Right forelimb (tissue), 1 donor: ENCODE measurements at places on chromosomes 6 and 20.

DNA sequence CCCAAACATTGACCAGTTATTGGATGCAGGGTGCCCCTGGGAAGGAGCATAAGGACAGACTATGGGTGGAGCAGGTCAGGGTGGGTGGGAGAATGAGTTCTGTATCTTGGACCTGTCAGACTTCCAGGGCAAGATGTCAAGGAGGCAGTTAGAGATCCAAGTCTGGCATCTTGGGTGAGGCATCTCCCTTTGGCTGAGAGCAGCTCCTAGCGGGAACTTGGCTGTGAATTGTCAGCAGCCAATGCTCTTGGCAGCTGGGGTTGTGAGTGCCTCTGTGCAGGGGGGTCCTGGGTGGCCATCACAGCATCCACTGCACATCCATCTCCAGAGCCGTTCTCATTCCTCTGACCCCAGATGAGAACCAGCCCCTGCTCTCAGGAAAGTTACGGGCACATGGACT is 117.0 kb upstream of the MYL9 start:
- DNase-seq = no peak

DNA sequence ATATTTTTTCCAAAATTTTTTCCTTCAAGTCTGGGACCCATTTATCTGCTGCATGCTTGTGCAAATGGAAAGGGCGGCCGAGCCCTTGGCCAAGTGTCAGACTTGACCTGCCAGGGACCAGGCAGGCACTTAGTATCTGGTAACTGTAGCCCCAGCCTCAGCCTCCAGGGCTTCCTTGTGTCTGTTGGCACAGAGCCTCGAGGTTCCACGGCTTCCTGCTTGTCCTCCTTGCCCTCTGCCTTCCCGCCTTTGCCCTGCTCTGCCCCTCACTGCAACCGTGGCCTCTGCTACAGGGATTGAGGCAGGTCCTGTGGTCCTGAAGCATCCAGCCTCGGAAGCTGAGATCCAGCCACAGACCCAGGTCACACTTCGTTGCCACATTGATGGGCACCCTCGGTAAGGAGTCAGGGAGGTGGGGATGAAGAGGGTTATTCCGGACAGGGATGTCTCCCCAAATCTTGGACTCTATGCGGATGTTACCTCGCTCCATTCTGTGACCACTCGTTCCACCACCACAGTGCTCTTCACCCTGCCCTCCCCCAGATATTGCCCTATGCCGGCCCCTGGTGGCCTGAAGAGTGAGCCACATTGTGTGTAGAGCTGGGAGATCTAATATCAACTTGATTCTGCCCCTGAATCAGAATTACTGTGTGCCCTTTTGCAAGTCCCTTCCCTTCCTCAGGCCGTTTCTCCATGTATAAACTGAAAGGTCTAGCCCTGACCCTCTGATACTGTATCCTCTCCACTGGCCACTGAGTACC is 41.5 kb upstream of the SRF start:
- DNase-seq = no peak

DNA sequence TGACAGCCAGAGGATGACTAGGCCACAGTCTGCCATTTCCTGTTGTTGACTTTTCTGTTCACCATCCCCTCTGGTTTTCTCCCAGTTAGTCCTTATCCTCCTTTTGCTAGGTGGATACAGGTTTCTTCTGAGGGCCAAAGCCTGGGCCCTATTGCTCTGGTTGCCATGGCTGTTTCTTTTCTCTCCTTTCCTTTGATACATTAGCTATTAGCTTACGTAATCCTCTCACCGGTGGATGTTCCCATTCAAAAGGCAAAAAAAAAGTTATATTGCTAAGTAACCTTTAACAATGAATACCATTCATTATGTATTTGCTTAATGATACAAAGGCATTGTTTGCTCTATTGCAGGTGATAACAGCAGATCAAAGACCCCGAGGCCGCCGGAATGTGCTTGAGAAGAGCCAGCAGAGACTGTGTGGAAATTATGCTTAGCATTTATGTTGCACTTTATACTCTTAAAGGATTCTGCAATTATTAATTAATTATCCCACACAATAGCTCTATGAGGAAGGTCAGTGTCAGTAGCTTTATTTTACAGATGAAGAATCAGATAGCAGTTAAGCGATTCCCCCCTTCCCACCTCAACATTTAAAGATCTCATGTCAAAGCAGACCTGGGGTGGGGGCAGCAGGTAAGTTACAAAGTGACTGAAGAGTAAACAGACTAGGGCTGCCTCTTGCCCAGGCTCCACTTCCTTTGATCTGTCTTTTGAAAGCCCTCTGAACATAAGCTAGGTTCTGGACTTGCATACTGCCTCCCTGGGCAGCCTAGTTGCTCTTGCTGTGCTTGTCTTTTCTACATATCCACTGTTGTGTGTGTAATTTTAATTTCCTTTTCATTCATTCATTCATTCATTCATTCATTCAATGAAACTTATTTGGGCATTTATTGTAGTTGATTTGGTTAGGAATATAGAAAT is 14.5 kb upstream of the TFB1M start:
- no peak for DNase-seq

DNA sequence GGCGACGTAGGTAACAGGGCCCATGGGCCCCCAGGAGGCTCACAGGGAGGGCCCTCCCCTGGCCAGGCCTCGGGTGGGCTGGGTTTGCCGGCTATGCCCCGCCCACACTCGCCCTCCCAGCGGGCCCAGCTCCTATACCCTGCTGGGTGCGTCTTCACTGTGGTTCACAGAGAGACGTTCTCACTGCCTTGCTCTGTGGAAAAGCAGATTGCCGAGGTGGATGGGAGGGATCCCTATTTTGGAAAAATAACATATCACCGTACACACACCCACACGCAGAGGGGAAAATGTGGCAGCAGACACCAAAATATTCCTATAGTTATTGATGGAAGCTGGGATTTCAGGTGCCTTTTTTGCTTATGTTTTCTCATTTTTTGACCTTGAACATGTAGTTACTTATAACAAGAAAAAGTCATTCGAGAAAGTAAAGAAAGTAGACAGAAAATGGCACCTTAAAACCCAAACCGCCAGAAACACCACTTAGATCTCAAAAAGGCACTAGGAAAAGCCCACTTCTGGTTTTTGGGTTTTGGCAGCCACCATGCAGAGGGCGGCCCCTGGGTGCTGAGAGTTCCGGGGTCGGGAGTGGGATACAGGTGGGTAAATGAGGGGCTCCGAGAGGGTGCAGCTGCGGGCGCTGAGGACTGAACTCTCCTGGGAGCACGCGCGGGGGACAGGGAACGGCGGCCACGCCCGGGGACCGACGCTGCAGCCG is 49.4 kb downstream of the TMEM242 start:
- no peak for DNase-seq

DNA sequence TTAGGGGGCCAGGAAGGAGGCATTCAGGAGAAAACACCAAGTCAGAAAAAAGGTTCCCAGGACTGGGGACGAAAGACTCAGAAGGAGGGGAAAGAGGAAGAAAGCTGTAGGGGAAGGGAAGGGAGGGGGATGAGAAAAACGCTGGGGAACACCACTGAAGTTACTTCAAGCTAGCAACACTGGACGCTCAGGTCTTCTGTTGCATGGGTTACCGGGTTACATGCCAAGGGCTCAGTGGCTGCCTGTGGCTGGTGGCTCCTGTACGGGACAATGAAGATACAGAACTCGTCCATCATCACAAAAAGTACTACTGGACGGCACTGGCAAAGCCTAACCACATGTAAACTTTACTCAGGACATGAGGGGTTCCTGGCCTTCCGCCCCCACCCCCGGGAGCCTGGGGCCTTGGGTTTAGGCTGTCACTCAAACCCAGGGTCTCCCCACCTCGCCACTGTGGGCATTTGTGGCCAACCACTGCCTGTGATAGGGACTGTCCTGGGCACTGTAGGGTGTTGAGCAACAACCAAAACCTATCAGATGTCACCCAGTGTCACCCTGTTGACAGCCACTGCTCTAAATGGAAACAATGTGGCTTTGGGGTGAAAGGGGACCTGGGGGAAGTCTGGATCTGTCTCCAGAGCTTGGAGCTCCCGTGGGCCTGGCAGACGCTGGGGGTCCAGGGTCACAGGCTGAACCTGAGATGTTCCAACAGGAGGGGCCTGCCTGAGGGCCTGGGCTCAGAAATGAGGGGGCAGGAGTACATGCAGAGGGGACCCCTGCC is 40.3 kb upstream of the CD93 start:
- DNase-seq = no peak

DNA sequence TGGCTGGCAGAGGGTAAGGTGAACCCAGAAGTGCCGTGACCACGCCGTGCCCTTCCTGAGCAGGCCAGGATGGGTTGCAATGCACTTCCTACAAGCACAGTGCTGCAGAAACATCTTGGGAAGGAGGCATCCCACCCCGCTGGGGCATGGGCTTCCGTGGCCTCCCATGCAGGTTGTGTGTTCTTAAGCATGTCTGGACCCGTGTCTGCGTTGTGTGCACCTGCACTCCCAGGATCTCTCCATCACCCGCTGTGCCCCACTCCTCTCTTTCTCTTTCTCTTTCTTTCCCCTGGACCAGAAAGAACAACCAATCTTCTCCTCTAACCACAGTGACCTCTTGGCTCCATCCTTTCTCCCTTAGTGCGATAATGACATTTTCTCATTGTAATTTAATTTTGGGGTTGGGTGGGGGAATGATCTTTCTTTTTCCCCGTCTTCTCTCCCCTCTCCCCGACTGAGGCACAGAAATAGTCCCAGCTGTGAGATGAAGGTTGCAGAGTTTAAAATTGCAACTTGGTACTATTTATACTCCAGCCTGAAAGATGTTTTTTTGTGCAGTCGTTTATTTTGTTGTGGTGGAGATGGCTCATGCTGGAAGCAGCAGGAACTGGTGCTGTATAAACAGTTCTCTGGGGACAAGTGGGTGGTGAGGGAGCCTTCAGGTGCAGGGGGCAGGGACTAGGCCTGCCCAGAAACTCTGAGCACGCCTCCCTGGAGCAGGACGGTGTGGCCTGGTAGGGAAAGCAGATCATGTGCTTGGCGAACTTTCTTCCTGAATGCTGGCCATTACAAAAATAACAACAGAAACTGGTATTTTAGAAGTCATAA is 20.5 kb downstream of the BCAS4 start:
- DNase-seq = no peak

DNA sequence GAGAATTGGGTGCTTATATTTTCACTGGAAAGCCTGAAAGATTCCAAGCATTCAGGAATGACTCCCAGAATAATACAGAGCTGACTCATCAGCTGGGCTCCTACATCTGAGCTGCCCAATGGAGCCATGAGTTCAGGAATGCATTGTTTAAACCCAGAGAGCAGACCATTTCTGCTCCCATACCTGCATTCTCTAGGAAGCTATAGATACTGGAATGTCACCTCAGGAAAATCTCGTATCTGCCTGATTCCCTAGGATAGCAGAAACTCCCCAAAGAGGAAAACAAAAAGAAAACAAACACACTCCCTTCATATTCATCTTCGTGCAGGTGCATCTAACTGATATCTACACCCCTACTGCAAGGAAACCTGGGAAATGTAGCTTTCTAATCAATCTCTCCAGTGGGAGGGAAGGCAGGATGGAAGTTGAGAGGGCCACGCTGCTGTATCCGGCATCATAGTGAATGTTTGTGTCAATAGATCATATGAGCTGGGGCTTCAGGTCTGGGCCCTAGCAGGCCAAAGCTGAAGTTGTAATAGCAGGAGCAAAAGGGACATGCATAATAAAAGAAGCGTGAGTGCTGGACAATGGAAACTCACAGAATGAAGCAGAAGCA is 8.2 kb upstream of the SLC2A12 start:
- no peak for DNase-seq

DNA sequence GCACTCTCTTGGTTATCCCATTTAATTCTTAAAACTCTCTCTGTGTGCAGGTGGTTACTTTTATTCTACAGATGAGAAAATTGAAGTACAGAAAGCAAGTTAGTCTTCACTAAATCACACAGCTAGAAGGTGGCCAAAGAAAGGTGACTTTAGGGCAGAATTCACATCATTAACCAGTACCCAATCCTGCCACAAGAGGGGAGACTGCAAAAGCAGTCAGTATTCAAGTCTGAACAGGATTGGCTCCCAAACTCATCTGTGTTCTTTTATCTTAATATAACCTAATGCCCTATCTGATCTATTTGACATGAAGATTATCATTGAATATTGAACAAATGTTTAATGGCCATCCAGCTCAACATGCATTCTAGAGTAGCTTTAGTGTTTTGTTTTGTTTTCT is 225.3 kb upstream of the FAM83B start:
- no peak for DNase-seq

DNA sequence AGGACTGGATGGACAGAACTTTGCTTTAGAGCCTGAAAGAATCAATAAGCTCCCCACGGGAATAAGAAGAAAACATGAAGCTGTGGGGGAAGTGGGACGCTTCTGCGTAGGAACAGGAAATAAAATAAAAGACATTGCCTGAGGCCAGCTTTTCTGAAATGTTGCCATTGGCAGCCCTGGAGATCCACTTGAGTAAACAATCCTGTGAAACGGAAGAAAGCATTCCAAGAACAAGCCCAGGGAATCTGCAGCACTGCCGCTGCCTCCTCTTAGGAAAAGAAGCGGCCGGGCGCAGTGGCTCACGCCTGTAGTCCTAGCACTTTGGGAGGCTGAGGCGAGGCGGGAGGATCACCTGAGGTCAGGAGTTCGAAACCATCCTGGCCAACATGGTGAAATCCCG is 182.3 kb upstream of the RALGAPA2 start:
- DNase-seq = no peak

DNA sequence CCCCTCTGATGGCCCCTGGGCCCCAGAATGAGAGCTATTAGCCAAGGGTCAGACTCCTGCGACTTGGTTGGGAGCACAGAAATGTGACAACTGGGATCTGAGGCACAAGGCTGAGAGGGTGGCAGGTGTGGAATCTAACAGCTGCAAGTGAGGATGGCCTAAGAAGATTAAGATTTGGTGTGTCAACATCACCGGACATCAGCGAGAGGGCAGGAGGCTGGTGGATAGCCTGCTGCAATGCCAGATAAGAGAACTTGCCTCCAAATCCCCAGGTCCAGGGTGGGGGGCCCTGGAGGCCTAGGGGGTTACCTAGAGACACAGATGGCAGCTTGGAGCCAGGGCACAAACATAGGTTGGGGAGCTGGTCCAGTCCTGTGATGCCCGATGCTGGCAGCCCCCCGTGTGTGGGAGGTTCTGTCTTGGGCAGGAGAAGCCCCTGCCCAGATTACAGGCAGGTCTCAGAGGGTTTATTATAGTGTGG is 155.8 kb downstream of the GRM4 start:
- no peak for DNase-seq

DNA sequence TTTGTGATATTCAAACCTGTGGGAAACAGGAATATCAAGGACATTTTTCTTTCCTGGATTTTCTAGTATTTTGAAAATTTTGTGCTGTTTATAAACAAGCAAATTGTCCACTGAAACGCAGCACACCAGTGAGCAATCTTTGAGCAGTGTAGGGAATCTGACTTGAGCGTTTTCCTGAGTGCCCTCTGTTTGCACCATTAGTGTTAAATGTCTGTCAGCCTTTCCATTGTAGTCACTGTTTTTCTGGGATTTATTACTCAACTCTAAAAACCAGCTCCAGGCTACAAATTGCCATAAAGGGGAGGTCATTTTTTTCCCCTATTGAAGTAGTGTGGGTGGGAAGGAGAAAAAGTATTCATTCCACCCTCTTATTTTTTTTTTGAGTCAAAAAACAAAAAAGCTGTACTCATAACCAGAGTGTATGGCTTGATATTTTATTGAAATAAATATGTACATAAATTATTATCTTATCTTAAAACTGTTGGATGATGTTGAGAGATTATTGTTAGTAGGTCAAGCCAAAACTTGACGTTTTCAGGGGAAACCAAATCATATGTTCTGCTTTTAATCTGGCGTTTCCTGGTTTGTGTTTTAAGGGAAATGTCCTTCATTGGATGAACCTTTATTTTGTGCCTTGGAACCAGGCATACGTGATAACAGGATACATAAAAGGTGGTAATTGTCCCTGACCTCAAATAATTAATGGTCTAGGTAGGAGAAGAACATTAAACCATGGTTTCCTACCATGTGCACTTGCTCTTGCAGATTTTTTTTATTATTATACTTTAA is 51.8 kb downstream of the TSHZ2 start:
- DNase-seq = no peak
